Kidney (tissue), 22 donors: ENCODE measurements at places on chromosomes 1 and 21. TPM values are rescaled to one million over a fixed set of nuclear protein-coding genes. Genes with fewer than 3 reads are reported as not detected.

DNA sequence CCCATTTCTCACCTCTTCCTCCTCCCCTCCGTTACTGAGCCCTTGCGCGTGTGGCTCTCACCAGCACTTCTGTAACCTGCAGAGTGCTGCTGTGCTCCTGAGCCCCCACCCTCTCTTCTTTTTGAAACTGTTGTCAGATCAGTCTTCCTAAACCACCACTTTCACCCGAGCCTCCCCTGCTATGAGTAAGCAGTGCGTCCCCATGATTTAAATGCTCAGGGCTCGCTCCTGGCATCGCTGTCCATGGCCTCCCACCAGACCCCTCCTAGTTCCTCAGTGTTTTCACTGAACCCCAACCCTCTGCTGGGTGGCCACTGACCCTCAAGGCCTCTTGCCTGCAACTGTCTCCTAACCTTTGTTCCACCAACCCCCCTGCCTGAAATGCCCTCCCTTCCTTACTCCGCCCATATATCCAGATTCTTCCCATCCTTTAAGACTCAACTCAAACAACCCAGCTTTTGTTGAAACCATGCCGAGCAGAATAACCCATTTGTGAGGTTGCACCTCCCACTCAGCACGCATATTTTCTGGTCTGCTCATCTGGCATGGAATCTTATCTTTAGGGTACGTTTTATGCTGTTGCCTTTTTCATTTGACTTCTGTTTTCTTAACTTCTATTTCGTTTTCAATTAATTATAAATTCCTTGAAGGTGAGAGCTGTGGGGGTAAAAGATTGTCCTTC is 64.5 kb upstream of the FAM3B start:
- H3K4me3 ChIP-seq = no peak overlapping the region
- no peak for DNase-seq
- H3K27ac ChIP-seq = no peak overlapping the region
- H3K27me3 ChIP-seq = no peaks in the 10 kb centered on the region

Gene ZNF684
- total RNA-seq = 9.5 TPM

Gene GFI1
- total RNA-seq = 3.8 TPM

- peaks cover 75% of the 10 kb centered on the region for H3K36me3 ChIP-seq
- H3K4me1 ChIP-seq = no peaks in the 10 kb centered on the region
- no peaks in the 10 kb centered on the region for H3K27me3 ChIP-seq
- no peak for DNase-seq
- no peak overlapping the region for H3K27ac ChIP-seq
Observed at GRCh38 chr1:160293020-160293968, 8.4 kb upstream of the PEX19 start.

DNA sequence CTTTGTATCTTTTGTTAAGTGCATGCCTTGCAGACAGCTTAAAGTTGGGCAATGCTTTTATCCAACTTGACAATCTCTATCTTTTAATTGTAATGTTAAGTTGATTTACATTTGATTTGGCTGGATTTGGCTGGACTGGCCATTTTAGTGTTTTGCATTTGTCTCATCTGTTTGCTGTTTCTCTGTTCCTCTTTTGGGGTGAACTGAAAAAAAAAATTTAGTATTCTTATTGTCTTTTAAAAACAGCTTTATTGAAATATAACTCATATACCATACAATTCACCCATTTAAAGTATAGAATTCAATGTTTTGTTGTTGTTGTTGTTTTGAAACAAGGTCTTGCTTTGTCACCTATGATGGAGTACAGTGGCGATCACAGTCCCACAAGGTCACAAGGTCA is 34.4 kb downstream of the DIPK1A start:
- H3K36me3 ChIP-seq = no peaks in the 10 kb centered on the region
- no peak overlapping the region for H3K4me3 ChIP-seq
- no peak for DNase-seq
- H3K27me3 ChIP-seq = no peaks in the 10 kb centered on the region
- no peak overlapping the region for H3K27ac ChIP-seq

GRCh38 chr1:110151175-110151669 is 928 bp downstream of the SLC6A17 start:
- H3K4me1 ChIP-seq = no peaks in the 10 kb centered on the region
- no peak overlapping the region for H3K27ac ChIP-seq
- peak; percentile 5 for DNase-seq

GRCh38 chr1:32870615-32871363 is at the start of gene FNDC5:
Gene FNDC5 (minus strand): TSS chr1:32870912.
- no peaks in the 10 kb centered on the region for H3K27me3 ChIP-seq
- H3K4me1 ChIP-seq = peaks cover 11% of the 10 kb centered on the region

DNA sequence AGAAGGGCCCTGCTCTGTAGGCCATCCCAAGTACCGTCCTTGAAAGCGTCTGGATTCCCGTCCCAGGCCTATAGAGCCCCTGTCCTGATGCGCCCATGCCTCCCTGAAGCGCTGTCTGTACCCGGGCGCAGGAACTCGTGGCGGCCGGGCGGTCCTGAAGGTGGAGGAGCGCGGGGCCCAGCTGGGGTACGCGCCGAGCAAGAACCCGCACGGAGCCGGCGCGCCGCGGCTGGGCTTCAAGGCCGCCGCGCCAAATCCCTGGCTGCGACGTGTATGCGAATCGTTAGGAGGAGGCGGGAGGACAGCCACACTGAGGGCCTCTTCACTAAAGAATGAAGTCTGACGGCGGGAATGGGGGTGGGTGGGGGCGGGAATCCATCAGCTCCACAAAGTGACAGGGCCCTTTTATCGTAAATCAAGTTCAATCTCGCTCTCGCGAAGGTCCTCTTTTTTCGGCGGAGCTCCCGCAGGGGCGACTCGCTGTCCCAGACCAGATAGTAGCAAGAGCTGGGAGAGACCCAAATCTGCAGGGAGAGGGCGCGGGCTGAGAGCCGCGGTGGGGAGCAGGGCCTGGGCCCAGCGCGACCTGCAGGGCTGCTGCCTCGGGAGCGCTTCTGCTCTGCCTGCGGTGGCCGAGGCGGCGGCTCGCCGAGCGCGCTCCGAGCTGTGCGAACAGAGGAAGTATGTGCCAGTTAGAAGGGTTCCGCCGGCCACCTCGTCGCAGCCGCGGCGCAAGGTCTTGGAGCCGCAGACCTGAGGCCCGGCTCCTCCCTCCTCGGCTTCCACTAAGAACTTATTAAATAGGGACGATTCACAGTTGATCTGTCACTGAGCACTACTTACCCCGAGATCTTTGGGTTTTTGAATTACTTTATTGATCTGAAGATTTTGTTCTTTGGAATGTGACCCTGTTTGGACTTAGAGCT is 10.4 kb downstream of the BARHL2 start:
- no peaks in the 10 kb centered on the region for H3K4me1 ChIP-seq
- H3K36me3 ChIP-seq = no peaks in the 10 kb centered on the region
- H3K27ac ChIP-seq = no peak overlapping the region

Gene PAX7
- not detected for total RNA-seq

DNA sequence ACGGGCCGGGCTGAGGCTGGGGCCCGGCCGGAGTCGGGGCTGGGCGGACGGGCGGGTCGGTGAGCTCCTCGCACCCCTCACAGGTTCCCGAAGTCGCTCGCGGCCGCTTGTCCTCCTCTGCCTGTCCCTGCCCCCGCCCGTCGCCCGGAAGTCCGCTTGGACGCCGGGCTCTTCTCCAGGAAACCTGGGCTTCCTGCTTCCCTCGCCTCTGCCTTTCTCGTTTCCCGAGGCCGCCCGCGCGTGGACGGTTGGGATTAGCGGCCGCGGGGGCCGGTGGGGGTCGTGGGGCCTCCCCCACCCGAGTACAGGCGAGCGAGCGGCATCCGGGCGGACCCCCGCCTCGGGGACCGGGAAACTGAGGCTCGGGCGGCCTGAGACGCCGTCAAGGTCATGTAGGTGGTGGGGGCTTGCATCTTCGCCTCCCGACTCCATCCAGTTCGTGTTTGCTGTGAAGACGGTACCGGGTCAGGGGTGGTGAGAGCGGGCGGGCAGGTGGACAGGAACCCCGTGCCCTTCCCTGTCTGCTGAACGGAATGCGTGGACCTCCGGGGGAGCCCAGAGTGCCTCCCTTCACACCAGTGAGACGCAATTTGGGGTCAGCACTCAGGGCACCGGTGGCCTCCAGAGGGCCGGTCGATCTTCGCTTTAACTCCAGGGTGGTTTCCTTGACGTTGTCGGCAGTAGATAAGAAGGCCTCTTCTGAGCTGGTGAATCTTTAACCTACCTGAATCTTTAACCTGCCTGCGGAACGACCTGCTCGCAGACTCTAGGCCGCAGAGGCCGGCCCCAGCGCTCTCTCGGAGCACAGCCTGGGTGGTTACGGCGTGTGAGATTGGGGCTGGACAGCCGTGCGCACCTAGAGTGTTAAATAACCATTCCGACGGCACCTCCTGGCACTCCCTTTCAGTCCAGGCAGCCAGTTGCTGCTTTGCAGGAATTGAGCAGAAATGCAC is 686 bp downstream of the ARF1 start:
- H3K27me3 ChIP-seq = no peaks in the 10 kb centered on the region
- H3K27ac ChIP-seq = peak overlapping the region; percentile 97
- peaks cover 45% of the 10 kb centered on the region for H3K4me1 ChIP-seq

Gene CFHR3
- 2.1 TPM for total RNA-seq

GRCh38 chr21:45427331-45428271 is 22.6 kb downstream of the COL18A1 start:
- DNase-seq = peak; percentile 87
- no peak overlapping the region for H3K4me3 ChIP-seq
- H3K36me3 ChIP-seq = no peaks in the 10 kb centered on the region
- H3K27me3 ChIP-seq = no peaks in the 10 kb centered on the region
- H3K4me1 ChIP-seq = peaks cover 48% of the 10 kb centered on the region

GRCh38 chr1:220084460-220084859 is 5.1 kb downstream of the BPNT1 start:
- H3K4me1 ChIP-seq = no peaks in the 10 kb centered on the region
- H3K36me3 ChIP-seq = no peaks in the 10 kb centered on the region
- no peak overlapping the region for H3K4me3 ChIP-seq

DNA sequence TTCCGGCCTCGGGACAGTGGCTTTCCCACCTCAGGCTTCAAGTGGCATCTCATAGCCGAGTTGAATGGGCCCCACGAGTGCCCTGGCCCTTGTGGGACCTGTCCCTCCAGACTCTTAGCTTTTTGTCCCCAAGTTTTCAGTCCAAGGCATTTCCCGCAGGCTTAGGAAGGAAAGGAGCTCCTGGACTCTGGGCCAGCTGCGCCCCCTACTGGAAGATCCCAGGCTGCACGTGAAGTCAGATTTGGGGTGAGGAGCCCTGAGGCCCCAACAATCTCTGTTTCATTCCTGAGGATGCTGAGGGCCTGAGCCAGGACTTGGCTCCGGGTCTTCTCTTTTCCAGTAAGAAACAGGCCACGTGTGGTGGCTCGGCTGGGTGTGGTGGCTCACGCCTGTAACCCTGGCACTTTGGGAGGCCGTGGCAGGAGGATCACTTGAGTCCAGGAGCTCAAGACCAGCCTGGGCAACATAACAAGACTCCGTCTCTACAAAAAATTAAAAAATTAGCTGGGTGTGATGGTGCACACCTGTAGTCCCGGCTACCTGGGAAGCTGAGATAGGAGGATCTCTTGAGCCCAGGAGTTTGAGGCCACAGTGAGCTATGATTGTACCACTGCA is 67.4 kb downstream of the ARHGEF10L start:
- no peaks in the 10 kb centered on the region for H3K27me3 ChIP-seq
- H3K27ac ChIP-seq = no peak overlapping the region
- no peaks in the 10 kb centered on the region for H3K4me1 ChIP-seq
- peaks cover 7% of the 10 kb centered on the region for H3K36me3 ChIP-seq
- no peak for DNase-seq

Gene KRTAP12-2
- not detected for total RNA-seq

Gene TFF1
- not detected for total RNA-seq

- H3K4me1 ChIP-seq = no peaks in the 10 kb centered on the region
- DNase-seq = no peak
- no peak overlapping the region for H3K4me3 ChIP-seq
- H3K36me3 ChIP-seq = no peaks in the 10 kb centered on the region
Observed at GRCh38 chr1:201760516-201760915, 68.4 kb upstream of the IPO9 start.

Gene CFAP45
- total RNA-seq = 1.0 TPM

- H3K4me1 ChIP-seq = peaks cover 4% of the 10 kb centered on the region
- no peak for DNase-seq
- no peak overlapping the region for H3K27ac ChIP-seq
- H3K27me3 ChIP-seq = no peaks in the 10 kb centered on the region
- H3K4me3 ChIP-seq = no peak overlapping the region
Observed at GRCh38 chr1:232440325-232441035, 189.5 kb downstream of the SIPA1L2 start.

GRCh38 chr1:200911361-200911760 is 16.7 kb downstream of the INAVA start:
- DNase-seq = no peak
- H3K4me1 ChIP-seq = peaks cover 8% of the 10 kb centered on the region
- no peak overlapping the region for H3K4me3 ChIP-seq
- peaks cover 32% of the 10 kb centered on the region for H3K36me3 ChIP-seq
- H3K27me3 ChIP-seq = no peaks in the 10 kb centered on the region

GRCh38 chr1:36089393-36090121 is 865 bp downstream of the ADPRS start:
- no peaks in the 10 kb centered on the region for H3K4me1 ChIP-seq
- H3K36me3 ChIP-seq = peaks cover 15% of the 10 kb centered on the region
- peak overlapping the region; percentile 80 for H3K4me3 ChIP-seq
- peak; percentile 56 for DNase-seq

Gene PDE9A
- total RNA-seq = 39.0 TPM

Gene LYPD8
- total RNA-seq = 3.2 TPM

Gene ICOSLG
- 10.2 TPM for total RNA-seq

DNA sequence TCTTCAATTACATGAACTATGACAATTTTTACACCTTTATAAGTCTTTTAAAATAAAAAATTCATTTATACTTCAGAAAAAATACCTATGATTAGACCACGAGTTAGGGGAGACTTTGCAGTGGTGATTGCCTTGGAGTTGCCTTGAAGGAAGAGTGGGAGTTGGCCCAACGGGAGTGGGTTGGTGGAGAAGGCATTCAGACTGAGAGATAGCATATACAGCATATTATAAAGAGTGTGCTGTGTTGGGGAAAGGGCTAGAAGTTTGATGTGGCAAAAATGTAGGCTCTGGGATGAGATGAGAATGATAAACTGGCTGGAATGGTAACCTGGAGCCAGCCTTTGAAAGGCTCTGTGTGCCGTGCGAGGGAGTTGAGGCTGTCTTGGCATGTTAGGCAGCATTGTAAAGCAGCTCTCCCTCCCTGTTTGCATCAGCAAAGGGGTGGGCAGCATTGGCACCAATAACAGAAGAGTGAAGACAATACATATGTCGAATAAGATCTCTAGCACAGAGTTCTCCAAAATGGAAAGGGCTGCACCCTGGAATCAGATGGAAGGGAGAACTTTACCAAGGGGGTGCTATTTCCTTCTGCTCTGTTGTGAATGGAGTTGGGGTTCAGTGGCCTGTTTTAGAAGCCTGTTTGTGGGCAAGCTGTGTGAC is 24.4 kb downstream of the MPZL1 start:
- H3K27ac ChIP-seq = no peak overlapping the region
- H3K36me3 ChIP-seq = no peaks in the 10 kb centered on the region
- no peaks in the 10 kb centered on the region for H3K4me1 ChIP-seq
- no peak overlapping the region for H3K4me3 ChIP-seq
- no peak for DNase-seq

DNA sequence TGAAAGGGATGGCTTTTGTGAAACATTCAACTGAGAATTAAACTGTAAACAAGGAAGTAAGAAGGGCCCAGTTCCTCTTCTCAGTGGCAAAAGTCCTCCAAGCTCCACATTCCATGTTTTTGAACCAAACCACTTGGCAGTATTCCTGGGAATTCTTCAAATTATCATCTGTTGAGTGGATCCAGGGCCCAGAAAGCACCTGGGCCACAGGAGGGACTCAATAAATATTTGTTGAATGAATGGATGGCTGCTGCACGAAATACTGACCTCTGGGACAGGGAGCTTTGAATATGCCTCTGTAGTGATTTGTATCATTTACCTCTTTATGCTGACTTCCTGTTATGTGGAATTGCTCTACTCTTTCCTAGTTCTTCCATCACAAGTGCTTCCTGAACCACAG is 4.7 kb downstream of the SLC35F3 start:
- no peak overlapping the region for H3K27ac ChIP-seq
- no peaks in the 10 kb centered on the region for H3K4me1 ChIP-seq
- no peak overlapping the region for H3K4me3 ChIP-seq
- peaks cover 8% of the 10 kb centered on the region for H3K27me3 ChIP-seq

Gene USH2A
- 0.06 TPM for total RNA-seq
